T47D (cell line): ENCODE measurements at places on chromosomes 11 and 22.

DNA sequence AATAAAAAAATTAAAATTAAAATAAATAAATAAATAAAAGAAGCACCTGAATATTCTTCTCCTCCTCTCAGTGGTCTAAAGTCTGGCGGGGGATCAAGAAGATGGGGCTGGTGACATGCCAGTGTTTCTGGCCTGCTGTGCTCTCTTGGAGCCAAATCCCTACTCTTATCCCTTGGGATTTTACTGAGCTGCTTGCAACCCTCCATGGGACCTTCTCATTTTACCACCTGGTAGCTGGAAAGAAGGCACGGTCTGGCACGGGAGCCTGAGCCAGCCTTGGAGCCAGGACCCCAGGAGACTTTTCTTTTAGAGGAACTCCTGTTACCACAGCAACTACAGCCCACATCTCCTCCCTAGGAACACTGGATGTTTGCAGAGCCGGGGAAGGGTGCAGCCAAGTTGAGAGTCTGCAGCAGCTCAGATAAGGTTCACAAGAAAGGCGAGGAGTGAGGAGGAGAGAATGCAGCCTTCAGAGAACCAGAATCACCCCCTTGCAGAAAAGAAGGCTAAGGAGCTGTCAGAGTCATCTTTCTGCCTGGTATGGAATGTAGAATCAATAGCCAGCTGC lies 21.4 kb downstream of the CD6 start:
- no peak for DNase-seq

DNA sequence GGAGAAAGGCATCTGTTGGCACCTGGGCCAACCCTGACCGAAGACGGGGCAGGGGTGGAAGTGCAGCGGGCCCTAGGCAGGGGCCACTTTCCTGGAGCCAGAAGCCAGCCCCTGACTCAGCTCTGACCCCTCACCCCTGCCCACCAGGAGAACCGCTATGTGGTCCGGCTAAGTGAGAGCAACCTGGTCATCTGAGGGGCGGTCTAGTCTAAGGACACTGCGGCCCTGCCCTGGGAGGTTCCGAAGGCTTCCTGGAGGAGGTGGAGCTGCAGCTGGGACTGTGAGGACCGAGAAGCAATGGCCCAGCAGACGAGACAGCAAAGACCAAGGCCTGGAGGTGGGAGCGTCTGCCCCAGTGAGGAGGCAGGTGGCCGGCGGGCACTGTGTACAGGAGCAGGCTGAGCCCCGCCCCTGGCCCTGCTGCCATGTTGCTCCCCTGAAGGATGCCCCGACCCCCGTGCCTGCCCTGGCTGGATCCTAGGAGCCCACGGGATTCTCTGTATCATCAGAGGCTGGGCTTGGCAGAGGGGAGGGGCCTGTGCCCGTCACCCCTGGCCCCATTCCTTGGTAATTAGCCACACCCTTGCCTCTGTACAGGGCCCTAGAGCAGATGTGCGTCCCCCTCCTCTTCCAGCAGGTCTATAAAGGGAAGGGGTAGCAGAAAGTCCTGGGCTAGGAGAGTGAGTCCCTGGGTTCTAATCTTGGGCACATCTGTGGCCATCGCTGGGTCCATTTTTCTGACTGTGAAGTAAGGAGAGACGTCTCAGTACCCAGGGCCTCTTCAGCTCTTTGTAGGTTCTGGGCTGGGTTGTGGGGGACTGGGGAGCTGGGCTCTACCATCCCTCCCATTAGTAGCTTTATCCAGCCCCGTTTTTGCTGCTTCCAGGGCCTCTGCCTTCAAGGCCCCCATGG lies 19.4 kb downstream of the RELT start:
- DNase-seq, result no peak

- no peak for DNase-seq
Observed at GRCh38 chr22:26660961-26661578, 3.7 kb downstream of the MIAT start.

DNA sequence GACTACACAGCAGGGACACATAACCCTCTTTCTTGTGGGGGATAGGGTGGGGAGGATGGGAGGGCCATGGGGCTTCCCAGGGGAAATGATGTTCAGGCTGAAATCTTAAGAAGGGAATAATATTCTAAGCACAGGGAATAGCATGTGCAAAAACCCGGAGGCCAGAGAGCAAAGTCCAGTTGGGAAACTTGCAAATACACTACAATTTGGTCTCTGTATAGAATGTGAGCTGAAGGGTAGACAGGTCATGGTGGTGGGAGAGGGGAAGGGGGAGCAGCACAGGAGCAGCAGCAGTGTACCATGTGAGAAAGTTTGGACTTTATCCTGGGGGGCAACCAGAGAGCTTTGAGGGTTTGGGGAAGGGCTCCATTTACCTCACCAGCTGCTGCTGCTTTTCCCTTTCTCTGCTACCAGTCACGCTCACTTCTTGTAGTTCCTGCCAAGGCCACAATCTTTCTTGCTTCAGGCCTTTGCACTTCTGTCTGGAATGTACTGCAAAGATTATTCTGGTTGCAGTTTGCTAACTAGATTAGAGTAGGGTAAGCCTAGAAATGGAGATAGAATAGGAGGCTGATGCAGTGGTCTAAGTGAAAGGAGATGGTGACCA lies 43.0 kb downstream of the KREMEN1 start:
- DNase-seq, result no peak

GRCh38 chr22:42704896-42705295 lies 15.8 kb downstream of the A4GALT start:
- DNase-seq, result no peak

GRCh38 chr11:790721-791564 lies 1.1 kb upstream of the CEND1 start:
- no peak for DNase-seq

DNA sequence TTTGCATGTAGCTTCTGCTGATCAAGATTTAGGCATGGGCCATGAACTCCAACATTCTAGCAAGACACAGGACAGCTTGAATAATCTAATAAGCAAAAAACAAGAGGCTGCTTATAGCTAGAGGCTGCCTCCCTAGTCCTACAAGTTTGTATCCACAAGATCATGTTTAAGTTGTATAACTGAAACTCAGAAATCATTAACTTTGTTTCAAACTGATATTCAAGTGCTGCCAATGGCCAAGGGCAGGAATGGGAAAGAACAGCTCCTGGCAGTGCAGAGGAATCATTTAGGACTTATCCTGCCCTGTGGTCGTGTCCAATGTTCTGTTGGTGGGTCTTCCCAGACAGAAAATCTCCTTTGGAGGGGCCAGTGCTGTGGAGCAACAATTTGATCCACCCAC lies 209.6 kb upstream of the DDI1 start:
- no peak for DNase-seq

DNA sequence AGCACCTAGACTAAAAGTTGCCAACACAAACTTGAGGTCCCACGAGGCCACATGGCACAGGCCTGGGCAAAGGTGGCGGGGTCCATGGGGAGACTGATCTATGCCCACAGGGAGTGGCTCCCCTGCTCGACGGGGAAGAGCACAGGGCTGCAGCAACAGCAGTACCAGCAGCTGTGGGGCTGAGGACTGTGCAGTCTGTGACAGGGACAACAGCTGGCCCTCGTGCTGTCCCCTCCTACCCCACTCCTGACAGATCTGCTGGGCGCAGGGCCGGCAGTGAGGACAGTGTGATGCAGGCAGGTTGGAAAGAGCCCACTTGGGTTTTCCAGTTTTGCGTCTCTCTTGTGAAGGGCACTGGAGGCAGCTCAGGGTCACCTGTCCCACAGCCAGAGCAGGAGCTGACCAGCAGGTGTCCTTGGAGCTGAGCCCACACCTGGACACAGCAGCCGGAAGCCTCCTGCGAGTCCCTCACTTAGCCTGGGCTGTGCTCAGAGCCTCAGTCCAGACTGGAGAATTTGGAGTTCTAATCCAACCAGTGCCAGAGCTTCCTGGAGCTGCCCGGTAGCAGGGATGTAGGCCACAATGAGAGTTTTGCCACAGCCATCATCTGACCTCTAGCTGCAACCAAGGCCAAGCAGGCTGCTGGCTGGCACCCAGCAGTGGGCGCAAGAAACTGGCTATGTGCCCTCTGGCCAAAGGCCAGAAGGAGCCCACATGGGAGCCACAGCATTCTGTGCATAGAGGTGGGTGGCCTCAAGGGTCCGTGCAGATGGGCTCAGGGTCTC lies 3.6 kb upstream of the GAS2L1 start:
- peak; percentile 37 for DNase-seq

GRCh38 chr11:111684251-111684650 lies 81.9 kb downstream of the PPP2R1B start:
- no peak for DNase-seq

DNA sequence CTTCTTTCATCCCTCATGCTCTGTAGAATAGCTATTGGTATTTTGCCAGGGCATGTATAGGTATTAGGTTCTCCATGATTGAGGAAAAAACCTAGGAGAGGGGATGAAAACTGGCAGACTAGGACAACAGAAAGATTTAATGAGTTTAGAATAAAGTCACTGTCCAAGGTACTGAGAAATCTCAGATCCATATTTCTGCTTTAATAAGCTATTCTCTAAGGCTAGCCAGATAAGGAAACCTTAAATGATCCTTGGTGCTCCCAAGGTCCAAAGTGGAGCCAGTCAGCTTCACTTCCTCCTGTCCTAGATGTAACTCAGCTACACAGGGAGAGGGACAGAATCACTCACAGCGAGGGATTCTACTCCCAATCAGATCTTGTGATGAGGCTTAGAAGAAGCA lies 13.7 kb upstream of the CSNK2A3 start:
- DNase-seq, result peak; percentile 30

DNA sequence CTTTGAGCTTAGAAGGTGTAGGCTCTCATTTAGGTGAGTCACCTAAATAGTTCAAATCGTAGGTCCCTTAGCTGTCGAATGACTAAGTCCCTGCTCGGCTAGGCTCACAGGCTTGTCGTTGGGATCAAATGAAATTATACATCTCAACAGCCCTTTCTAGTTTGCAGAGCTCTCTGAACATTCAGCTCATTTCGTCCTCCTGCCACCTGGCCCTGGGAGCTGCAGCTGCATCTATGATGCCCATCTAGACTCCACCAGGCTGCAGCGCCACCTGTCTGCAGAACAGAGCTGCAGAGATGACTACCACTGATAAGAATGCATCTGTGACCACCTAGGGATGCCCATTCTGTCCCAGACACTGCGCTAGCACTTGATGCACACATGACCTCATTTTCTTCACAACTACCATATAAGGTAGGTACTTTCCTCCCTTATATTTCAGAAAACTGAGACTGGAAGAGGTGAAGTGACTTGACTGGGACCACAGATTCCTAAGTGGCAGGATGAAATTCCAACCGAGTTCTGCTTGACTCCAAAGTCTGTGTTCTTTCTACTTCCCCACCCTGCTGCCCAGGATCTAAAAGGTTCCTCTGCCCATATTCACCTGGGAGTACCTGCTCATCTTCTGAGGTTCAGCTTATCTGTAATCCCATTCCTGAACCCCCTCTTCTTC lies 141.1 kb upstream of the NARS2 start:
- DNase-seq, result peak; percentile 72

DNA sequence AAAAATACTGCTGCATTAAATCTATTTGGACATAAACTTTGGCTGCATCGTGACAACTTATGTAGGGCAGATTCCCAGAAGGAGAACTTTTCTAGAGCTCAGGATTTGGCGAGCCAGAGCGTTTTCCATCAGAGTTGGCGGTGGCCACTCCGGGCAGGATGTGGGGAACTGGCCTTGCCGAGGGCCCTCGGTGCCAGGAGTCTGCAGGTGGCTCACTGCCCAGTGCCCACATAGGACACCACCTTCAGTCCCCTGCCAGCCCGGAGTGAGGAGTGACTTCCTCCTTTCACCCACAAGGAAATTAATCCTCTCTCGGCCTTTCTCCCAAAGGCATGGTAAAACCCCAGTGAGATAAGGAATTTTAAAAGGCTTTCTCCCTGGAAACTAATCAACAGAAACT lies 1.6 kb upstream of the LGALS2 start:
- no peak for DNase-seq

DNA sequence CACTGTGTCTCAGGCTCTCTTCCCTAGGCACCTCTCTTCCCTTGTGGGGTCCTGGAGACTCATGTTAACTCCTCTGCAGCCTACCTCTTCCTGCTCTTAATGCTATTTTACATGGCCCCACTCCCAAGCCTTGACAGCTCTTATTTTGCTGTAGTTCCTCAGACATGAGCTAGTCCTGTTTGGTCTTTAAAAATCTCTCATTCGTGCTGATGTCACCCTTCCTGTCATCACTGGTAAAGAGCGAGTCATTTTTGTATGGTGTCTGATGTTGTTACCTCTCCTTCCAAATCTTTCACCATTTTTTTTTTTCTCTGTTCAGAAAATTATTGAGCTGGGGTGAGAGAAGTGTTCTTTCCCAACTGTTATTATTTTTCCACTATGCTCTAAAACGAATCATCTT lies 84.8 kb upstream of the ZBED5 start:
- no peak for DNase-seq

DNA sequence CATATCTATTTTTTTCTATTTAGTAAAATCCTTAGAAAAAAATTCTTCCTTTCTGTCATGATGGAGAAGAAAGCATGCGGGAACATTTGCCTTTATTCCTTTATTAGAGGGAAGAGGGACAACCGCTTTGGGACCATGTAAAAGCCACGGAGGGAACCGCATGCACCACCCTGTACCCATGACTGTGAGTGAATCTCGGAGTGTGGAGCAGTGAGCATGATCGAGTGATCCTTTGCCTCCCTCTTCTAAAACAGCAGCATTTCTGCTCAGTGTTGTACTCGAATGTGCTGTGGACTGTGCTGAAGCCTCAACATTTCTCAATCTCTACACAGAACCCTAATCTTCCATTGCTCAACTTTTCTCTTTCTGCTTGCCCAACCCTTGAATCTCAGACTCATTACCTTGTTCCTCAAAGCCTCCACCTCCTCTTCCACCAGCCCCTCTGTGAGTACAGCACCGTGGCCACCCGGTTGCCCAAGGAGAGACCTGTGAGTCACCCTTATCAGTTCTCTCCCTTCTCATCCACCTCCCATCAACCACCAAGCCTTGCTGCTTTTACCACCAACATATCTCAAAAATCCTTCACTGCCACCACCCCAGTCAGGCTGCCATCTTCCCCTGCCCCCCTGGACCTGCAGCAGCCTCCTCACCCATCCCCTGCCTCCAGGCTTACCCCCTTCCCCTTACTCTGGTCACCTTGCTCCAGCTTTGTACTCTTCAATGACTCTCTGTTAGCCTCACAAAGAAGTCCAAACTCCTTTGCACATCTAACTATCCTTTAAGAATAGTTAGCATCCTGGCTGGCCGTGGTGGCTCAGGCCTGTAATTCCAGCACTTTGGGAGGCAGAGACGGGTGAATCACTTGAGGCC lies 103.1 kb downstream of the NAT10 start:
- no peak for DNase-seq

- no peak for DNase-seq
Observed at GRCh38 chr22:35516723-35517122, 23.9 kb upstream of the RASD2 start.

- no peak for DNase-seq
Observed at GRCh38 chr11:121225382-121225781, 67.2 kb upstream of the SC5D start.

DNA sequence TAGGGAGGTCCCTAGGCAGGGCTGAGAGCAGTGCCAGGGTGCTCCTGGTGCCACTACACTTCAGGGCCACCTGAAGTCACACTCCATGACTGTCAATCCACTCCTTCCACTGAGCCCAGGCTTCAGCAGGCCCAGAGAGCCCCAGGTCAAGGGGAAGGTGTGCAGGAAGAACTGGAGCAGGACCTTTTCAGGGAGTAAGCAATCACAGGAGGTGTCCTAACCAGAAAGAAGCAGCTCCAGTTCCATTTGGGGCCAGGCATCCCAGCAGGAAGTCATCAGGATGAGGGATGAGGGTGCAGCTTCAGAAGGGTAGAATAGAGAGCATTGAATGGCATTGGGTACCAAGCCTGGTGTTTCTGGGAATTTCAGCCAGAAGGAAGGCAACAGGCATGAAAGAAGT lies 556.5 kb downstream of the INSC start:
- no peak for DNase-seq

GRCh38 chr22:41352058-41352457 lies 29.7 kb upstream of the TEF start:
- no peak for DNase-seq
